ENCODE measurements at places on chromosomes 6 and 20.

GRCh38 chr6:25769983-25770382 lies 15.4 kb downstream of the SLC17A4 start:
- no peak for DNase-seq

DNA sequence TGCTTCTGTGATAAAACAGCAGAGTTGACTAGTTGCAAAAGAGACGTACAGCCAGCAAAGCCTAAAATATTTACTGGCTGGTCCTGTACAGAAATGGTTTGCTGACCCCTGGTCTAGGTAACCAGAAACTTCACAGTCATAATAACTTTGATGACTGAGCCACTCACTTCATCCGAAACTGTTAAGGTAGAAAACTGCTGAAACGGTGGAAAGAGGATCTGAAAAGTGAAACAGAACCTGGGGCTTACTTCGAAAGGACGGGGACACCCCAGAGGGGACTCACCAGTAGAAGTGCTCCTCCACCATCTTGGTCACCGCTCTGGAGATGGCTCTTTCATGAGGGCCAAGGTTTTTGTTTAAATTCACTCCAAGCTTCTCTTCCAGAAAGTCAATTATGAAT lies 16.4 kb downstream of the FAXC start:
- no peak for DNase-seq

- no peak for DNase-seq
Measured at GRCh38 chr6:113182370-113183141, 674.6 kb upstream of the MARCKS start.

DNA sequence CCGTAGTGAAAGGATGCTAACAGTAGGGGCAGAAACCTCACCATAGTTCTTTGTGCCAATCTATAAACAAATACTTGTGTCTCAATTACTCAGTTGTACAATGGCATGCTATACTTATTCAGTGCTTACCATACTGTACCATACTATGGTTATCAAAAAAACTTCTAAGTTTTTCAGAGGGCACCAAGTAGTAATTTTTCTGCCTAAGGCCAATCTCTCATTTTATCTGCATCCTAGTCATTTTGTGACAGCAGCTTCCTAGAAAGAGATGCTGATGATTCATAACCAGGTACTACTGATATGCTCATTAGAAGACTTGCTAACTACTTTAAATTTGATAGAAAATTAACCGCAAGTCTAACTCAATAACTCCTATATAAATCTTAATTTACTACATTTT lies 42.9 kb downstream of the TMEM244 start:
- no peak for DNase-seq

GRCh38 chr6:163563318-163563717 lies 148.8 kb downstream of the QKI start:
- no peak for DNase-seq

DNA sequence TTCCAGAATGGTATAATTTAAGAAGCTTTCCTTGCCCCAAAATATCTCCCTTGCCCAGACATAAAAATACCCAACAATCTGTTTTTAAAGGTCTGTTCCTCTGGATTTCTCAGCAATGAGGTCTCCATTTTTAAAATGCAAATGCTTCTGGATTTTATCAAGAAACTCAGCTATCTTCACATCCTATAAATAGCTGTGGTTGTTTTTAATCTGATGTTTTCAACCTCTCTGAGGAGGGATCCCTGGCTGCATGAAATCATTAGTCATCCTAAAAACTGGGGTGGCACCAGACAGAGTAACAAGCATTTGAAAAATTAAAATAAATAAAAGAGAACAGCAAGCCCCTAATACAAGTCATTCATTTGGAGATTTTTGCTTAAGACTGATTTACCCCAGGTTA lies 168.5 kb upstream of the ID4 start:
- no peak for DNase-seq

GRCh38 chr20:36688630-36689029 lies 42.6 kb upstream of the SLA2 start:
- DNase-seq: no peak

GRCh38 chr6:21436625-21437024 lies 156.9 kb upstream of the SOX4 start:
- no peak for DNase-seq
